ENCODE measurements at places on chromosomes 4 and X.

GRCh38 chrX:54711735-54712134 is 86.3 kb downstream of the ITIH6 start:
- no peak for DNase-seq

DNA sequence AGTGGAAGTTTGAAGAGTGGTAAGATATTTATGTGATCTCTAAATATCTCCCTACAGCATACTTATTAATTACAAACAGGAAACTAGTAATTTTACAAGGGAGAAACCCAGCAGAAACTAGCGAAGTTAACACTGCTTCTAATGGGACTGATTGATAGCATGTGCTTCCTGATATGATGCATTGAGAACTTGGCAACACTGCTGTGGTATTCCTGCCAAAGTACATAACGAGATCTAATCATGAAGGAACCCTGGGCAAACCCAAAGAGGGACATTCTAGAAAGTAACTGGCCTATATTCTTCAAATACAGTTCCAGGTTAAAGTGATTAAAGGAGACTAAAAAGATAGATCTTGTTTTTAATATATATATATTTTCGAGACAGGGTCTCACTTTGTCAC is 4.6 kb upstream of the GPR34 start:
- DNase-seq = no peak

DNA sequence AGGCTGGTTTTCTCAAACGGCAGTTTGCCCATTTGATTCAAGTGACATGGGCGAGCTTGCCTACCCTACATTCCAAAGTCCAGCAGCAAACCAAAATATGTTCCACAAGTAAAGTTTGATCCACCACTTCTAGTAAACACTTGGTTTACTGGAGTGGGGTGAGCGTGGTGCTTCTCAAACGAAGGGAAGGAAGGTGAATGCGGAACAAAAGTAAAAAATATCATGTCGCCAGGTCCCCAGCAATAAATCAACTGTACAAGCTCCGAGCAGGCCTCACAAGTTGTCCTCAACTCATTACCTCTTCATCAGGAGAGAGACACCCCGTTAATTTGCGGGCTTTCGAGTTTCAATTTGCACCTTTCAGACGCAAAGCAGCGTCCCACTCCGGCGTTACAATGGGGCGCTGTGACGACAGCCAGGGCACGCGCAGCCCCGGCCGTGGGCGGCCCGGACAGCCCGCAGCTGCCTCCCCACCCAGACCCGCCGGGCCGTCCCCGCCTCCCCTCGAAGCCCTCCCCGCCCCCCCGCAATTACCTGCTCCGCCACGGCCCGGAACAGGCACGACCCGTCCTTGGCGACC is 1.0 kb downstream of the OTUD4 start:
- no peak for DNase-seq

GRCh38 chr4:55784747-55785146 is 34.8 kb upstream of the EXOC1L start:
- no peak for DNase-seq

GRCh38 chr4:143441678-143442077 is 71.8 kb upstream of the SMARCA5 start:
- DNase-seq = no peak

GRCh38 chrX:134737061-134737460 is 78.8 kb upstream of the PLAC1 start:
- DNase-seq = no peak

DNA sequence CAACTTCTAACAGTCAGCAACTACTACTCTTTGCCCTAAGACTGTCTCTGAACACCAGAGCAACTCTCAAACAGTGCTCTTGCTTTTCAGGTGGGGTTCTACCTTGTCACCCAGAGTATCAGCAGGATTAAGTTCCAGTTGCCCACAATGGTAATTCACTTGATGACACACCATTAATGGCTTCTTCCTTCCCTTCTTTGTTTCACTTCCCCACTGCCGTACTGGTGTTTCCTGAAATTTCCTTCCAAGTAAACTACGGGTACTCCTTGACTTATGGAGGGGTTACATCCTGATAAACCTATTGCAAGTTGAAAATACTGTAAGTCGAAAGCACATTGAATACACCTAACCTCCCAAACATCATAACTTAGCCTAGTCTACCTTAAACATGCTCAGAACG is 36.6 kb upstream of the PDK3 start:
- no peak for DNase-seq

DNA sequence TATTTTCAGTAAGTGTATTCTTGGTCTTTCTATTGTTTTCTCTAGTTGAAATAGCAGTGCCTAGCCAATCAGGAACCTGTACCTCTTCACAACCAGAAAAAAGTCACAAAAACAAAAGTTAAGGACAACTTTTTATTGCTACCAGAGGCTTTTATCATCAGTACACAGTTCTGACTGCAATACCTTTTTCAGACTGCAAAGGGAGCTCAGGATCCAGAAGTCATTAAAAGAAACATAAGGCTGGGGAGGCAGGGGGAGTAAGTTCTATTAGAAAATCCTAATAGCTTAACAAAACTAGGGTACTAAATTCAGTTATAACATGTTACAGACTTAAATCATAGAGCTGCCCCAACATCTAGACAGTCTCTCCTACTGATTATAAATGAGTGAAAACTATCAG is 28.8 kb downstream of the CCNI start:
- DNase-seq = no peak

DNA sequence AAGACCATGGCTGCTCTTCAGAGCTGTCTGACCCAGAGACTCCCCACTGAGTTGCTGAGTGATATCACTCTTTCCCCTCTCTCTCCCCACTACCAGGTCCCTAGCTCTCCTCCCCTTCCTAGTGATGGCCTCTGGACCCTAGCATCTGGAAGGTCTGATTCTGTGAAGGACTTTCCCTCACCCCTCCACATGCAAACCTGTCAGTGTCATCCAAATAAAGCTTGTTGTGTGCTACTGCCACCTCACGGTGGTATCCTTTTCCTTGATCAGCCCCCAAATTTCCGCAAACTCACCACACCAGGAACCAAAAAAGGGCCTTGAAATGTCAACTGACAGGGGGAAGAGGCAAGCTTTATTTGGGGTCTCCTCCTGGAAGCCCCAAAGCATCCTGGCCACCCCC is 500.2 kb downstream of the IDS start:
- DNase-seq = no peak

GRCh38 chrX:36434522-36434921 is 515.0 kb downstream of the CFAP47 start:
- no peak for DNase-seq

DNA sequence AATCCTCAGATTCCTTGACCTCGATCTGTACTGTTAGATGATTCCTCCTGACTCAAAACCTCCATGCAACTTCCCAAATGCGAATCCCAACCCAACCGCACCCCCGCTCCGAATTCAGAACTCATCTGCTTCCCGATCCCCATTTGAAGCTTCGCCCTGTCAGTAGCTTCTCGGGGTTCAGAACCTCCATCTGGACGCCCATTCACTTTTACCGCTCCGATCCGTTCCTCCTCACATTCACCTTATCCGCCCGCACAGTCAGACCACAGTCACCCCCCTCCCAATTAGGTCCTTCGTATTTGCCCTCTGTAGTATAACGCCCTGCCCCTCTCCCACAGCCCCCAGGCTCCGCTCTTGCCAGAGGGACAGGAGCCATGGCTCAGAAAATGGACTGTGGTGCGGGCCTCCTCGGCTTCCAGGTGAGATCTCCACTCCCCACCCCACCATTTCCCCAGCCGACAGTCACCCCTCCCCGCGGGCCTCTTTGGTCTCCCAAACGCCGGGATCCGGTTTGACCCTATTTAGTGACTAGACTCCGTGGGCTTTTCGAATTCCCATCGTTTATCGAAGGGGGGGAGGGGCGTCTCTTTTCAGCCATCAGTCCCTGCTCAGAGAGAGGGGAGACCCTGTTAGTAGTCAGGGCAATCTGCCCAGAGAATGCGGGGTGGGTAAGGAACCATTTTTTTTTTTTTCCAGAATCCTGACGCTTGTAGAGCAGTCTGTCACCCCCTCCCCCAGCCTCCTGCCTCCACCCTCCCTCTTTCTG is 691 bp downstream of the MAGED1 start:
- DNase-seq = no peak

DNA sequence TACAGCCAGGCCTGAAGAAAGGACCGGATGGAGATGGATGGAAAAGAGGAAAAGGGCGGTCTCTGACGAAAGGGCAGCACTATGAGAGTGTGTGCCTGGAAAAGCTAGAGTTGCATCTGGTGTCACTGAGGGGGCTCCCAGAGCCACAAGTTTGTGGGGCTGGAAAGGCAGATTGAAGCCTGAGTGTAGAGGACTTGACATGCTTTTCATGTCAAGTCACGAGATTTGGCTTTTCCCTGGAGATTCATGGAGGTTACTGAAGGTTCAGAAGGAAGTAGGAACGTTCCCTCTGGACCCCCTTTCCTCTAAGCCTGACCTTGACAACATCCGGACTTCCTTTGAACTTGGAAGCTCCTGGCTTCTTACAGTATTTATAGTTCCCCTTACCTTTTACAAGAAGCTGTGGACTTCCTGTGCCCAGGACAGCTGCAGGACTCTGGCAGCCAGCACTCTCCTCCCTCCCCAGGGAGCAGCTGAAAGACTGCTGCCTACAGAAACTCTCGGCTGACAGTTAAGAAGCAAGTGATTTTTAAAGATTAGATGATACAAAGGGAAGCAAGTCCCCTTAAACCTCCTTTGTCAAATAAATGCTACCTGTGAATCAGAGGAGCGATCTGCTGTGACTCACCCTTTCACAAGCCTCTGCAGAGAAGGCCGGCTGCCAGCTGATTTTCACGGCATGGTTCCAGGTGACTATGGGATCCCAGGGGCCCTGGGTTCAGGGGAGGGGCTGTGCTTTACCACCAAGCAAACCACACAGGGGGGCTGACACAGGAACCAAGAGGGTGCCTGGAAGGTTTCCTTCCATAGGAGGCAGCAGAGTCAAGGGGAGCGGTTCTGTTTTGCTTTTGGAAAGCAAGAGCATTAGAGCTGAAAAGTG is 72.9 kb upstream of the STIM2 start:
- peak; percentile 46 for DNase-seq

DNA sequence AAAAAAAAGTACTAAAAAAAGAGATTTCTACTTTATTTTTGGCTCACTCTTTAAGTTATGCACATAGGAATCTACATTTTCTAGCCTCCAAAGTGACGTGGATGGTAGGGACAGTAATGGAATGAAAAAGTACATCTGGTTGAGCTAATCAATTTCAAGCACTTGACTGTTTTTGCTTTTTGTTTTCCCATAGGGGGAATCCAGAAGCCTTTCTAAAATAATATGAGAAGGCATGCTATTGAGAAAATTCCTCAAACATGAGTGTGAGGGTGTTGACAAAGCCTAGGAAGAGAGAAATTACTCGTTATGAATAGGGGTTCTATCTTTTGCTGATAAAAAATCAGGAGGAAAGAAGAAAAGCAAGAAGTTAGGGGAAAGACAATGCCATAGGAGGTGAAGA is 242.5 kb upstream of the PUDP start:
- DNase-seq = no peak

DNA sequence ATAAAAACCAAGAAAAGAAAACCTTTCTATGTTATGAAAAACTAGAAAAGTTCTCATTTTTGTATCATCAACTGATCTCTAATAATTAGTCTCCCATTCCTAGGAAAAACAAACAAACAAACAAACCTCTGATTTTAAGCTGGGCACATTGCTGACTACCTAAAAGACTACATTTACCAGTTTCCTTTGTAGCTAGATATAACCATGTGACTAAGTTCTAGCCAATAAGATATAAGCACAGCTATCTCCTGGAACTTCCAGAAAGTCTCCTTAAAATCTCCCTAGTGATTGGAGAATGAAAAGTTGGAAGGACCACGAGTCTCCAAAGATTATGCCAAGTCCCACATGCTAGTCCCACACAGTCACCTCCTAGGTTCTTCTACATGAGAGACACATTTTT is 108.9 kb downstream of the NR3C2 start:
- no peak for DNase-seq

DNA sequence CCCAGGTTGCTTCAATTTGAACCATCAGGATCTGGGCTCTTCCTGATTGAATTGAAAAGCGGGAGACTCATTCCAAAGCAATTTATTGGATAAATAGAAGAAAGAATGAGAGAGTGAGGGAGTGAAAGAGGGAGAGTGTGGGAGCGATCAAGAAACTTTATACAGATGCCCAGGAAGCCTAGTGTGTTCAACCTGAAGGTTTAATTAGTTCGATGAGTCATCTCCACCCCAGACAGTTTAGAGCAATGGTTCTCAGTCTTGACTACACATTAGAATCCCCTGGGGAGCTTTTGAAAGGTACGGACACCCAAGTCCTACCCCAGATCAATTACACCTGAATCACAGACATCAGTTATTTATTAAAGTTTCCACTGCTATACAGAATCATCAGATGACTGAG is 61.5 kb downstream of the GEMIN8 start:
- DNase-seq = no peak

DNA sequence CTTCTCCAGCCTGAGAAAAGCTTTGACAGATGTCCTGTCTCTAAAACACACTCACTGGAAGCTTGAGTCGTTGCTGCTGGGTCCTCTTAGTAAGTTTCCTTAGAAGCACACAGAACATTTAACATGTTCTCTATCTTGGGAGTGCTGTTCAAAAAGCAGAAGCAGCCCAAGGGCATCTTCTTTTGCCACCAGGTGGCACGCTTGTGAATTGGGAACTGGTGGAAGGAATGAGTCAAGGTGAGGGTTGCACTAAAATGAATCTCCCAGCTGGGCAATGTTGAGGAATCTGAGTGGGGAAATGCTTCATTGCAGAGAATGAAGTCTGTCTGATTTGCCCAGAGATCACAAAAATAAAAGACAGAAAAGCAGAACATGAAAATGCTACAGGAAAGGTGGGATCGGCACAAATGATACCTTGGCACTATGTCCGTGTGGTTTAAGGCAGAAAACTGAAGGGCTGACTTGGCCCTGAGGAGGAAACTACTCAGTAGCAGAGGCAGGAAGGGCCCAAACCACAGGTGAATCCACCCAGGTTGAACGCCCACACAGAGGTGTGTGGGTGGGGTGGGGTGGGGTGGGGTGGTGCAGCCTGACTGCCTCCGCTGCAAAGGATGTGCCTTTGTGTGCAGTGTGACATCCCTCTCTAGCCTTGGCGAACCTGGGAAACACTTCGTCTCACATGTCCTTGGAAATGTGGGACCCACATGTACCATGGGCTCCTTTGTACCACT is 26.0 kb downstream of the KIT start:
- DNase-seq = no peak

DNA sequence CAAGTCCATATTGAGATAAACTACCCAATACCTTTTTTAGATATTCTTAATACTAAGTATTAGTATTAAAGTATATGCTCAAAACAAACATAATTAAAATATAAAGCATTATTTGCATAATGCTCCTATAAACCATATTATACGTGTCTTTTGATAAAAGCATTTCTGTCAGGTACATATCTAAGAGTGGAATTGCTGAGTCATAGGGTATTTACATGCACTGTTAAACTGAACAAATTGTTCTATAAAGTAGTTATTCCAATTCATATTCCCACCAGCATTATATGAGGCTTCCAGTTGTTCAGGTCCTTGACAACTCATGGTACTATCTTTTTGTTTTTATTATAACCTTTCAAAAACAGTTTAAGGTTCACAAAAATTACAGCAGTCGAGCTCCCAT is 114.2 kb downstream of the FGF16 start:
- DNase-seq = no peak

GRCh38 chrX:3576886-3577501 is 136.5 kb downstream of the PRKX start:
- DNase-seq = no peak
